Fibroblast of skin of left biceps (primary cell): ENCODE measurements at places on chromosomes 11 and 22.

- peak; percentile 49 for DNase-seq
Observed at GRCh38 chr11:10122326-10123197, 171.5 kb downstream of the SBF2 start.

DNA sequence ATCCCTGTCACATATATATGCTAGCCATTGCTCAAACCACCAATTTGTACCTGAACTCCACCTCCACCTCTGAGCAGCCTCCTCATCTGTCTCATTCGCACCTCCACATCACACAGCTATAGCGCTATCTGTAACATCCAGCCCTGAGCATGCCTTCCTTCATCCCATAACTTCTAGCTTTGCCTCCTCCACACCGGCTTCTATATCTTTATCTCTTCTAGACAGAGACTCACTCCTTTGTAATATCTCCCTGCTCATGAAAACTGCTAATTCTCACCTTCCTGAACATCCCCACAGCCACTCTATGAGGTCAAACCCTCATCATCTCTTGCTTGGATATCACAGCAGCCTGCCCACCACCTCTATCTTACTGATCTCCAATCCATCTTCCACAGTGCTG lies 5.9 kb downstream of the SIAE start:
- DNase-seq = no peak

DNA sequence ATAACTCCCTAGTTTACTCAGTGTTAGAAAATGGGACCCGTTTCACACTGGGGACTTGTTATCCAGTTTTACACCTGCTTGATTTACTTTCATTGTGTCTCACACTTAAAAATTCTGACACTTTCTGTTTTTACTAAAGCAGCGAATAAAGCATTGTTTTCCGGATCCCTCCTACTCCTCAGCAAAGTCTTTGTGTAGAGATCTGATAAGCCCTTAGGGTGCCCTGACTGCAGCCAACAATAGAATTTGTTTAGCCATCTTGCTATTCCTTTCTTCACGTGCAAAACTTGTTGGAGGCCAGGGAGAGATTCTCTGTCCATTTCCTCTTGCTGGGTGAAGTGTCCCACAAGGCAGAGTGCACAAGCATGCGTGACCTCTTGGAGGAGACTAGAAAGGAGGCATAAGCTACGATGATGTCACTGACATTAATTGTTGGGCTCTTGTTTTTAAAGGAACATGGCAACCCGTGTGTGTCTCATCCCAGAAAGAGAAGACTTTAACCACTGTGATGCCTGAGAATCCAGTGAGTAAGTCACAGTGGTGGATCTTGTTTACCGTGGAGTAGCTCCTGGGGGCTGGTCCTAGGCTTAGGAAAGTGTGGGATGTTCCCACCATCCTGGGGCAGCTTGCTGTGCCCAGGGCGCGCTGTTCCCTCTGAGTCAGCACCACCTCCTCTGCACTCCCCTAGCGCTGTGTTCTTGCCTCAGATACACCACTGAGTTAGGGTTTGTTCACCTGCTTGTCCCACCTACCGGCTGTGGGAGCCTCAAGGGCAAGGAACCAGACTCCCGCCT lies 27.7 kb downstream of the MICAL2 start:
- no peak for DNase-seq

- no peak for DNase-seq
Observed at GRCh38 chr11:128235426-128235825, 351.9 kb downstream of the ETS1 start.

- DNase-seq = no peak
Observed at GRCh38 chr22:45008751-45009605, 827 bp downstream of the PHF21B start.

- no peak for DNase-seq
Observed at GRCh38 chr22:17152971-17153370, 6.1 kb downstream of the HDHD5 start.

GRCh38 chr22:37328017-37328416 lies 45.7 kb downstream of the CYTH4 start:
- peak; percentile 63 for DNase-seq

GRCh38 chr22:44521326-44522074 lies 23.5 kb upstream of the RTL6 start:
- DNase-seq = no peak

DNA sequence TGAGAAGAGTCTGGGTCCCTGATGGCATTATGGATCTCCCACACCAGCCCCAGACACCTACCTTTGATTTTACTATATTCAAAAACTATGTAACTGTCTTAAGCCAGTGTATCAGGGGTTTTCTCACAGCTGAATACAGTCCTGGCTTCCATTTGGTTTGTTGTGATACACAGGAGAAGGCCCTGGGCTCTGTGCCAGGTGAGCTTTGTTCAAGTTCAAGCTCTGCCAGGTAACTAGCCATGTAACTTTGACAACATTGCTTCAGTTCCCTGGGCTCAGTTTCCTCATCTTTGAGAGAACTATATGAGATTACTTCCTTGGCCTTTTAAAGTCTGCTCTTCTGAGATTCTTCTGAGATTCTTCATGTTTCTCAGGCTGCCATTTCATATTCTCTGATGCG lies 327.5 kb upstream of the TENM4 start:
- DNase-seq = no peak

- no peak for DNase-seq
Observed at GRCh38 chr11:125512106-125512505, 16.0 kb upstream of the FEZ1 start.

- DNase-seq = no peak
Observed at GRCh38 chr11:1337647-1338007, 28.2 kb upstream of the TOLLIP start.

GRCh38 chr11:30705913-30706675 lies 119.9 kb upstream of the MPPED2 start:
- DNase-seq = no peak

DNA sequence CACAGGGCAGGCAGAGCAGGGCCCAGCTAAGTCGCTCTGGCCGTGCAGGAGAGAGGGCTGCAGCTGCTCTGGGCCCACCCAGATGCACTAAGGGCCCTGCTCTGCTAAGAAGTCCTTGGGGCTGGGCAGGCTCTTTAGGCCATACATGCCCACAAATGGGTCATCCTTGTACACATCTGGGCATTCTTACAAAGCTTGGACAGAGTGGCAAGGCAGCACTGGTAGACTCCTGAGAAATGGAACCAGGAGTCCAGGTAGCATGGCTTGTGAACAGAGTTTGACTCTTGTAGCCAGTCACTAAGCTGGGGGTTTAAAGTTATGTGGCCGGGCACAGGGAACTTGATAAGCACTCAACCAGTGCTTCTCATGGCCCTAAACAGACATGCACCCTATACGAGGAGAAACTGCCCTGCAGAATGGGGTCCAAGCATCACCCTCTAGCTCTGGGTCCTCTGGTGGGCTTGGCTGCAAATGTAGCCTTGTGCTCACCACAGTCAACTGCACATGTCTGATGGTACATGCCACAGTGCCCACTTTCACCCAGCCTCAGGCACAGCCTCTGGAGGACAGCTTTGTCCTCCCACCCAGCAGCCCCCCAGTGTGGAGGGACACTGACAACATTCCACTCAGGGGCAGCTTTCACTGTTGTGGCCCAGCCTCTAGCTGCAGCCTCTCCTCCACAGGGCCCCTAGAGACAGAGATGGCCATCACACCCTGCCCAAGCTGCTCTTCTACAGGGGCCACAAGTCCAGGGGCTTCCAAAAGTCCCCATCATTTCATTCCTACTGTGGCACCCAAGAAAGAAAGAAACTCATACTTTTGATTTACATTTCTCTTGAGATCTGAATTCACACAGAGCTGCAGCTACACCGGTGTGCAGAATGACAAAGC lies 75.2 kb downstream of the DGCR2 start:
- DNase-seq = no peak

DNA sequence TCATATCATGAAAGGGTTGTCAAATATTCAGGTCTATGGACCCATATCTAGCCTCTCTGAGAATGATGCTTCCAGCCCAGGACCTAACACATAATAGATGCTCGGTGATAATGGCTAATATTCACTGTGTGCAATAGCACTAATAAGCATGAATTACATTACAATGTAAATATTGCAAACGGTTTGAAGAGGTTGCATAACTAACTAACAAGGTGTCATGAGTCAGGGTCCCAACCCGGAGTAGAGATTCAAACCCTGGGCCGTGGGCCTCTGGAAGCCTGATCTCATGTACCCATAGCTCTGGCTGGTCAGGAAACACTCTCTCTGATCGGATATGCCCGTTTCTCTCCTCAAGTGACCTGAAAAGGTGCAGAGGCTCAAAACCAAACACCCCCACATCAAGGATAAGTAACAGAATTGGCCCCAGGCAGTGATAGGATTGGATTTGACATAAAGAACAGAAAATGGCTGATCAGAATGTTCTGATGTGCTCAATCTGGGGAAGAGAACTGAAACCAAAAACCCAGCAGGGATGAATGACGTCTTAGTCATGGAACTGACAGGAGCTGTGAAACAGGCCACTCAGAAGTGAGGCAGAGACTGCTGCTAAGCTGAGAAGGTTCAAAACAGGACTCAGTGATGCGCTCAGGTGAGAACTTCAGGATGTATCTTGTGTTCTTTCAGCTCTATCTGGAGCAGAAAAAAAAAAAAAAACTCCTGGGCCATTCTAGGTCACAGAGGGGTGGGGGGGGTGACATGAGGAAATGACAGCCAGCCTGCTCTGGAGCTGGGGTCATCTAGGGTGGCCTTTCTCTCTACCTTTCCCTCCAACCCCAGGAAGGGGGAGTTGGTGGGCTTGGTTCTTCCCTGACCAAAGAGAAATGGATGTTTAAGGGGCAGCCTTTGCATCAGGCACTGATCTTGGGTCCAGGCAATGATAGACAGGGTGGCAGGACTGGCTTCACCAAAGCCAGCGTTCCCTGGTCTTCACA lies 6.6 kb upstream of the KCTD17 start:
- no peak for DNase-seq

GRCh38 chr11:68271781-68272608 lies at the start of gene C11orf24:
Gene C11orf24 (minus strand): TSS chr11:68271973. CDS start chr11:68263767, 8,206 bp downstream.
- DNase-seq = peak; percentile 80

GRCh38 chr11:46724088-46724487 lies 5.1 kb downstream of the F2 start:
- no peak for DNase-seq

GRCh38 chr11:6695377-6695776 lies 12.2 kb upstream of the MRPL17 start:
- DNase-seq = peak; percentile 16

- DNase-seq = no peak
Observed at GRCh38 chr22:33524511-33525260, 395.6 kb downstream of the LARGE1 start.

GRCh38 chr11:35629914-35630313 lies 11.7 kb downstream of the FJX1 start:
- peak; percentile 99 for DNase-seq

DNA sequence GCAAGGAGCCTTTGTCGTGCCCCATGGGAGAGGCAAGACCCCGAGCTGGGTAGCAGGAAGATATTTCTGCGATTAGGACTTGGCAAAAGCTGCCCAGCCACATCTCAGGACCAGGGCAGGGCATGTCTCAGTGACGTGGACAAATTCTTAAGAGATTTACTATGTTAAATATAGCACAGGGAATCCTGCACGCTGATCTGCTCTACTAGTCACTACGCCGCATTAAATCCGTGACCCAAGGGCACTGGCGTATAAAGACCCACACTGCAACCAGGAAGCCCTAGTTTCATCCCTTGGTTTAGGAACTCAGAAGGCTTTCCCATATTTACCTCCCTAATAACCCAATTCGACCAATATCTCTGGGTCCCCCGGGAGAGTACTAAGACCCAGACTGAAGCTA lies 35.1 kb downstream of the AP1B1 start:
- DNase-seq = no peak

DNA sequence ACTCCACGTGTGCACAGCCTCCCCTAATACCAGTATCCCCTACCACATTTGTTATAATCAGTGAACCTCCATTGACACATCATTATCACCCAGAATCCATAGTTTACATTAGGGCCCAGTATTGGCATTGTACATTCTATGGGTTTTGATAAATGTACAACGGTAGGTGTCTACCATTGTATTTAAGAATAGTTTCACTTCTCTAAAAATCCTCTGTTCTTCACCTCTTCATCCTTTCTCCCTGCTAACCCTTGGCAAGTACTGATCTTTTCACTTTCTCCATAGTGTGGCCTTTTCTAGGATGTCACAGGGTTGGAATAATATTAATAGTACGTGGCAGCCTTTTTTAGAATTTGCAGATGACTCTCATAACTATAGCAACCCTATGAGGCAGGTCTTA lies 353.8 kb downstream of the DDX10 start:
- DNase-seq = no peak
